ENCODE measurements at places on chromosomes 5 and 9.

- DNase-seq, result no peak
Measured at GRCh38 chr5:7415587-7416535, 19.9 kb downstream of the ADCY2 start.

- DNase-seq, result no peak
Measured at GRCh38 chr9:111095441-111095840, 57.2 kb upstream of the LPAR1 start.

- DNase-seq, result no peak
Measured at GRCh38 chr5:157721159-157721558, 10.1 kb upstream of the THG1L start.

DNA sequence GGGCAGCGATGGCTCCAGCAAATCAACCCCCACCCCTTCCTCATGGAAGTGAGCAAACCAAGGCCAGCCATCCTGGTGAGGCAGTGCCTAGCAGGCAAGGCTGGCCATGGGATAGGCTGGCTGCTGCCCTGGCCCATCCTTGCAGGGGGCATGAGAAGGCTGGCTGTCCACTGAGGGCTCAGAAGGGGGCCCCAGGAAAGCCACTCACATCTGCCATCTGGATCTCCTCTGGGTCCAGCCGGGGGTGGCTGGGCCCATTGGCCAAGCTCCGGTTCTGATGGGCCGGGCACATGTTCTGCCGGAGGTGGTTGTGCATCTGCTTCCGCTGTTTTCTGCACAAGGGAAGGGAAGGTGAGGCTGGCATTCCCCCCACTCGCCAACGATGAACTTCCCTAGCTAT is 57.1 kb downstream of the PSD2 start:
- no peak for DNase-seq

- DNase-seq, result no peak
Measured at GRCh38 chr9:81566074-81566698, 123.2 kb downstream of the TLE1 start.

Data from activated CD4-positive, alpha-beta T cell treated with anti-CD3 and anti-CD28 coated beads, Interleukin-10, Interleukin-2, amounts not matched to agents 100 ng/mL and 50 ng/mL, durations not matched to agents 16 hours and 8 hours (primary cell).